ENCODE measurements at places on chromosomes 11 and 22.

- DNase-seq, result no peak
These were observed 844.8 kb upstream of the CHORDC1 start for GRCh38 chr11:91067666-91068065.

DNA sequence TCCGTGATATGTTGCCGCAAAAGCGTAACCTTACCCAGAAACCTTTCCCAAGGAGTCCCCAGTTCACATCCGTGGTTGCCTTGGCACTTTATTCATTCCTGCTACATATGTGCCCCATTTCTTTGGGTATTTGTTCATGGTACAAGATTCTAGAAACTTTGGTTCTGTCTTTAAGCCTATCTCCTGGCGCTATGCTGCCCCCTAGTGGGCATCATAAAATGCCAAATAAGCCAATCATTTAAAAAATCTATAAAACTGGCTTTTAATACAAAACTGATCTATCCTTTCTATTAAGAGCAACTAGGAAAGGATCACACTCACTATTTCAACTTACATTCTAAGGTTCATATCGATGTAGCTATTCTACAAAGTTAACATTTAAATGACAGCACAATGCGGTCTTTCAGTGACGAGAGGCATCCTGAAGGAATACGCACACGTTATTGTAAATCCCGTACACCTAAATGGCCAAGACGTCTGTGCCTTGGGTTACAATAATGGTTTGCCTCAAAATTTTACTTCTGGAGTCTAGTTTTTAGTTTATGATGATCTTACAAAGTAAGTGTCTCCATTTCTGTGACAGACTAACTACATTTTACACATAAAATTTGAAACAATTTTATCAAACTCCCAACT lies 16.2 kb downstream of the PIWIL3 start:
- no peak for DNase-seq

GRCh38 chr22:39148727-39149535 lies 3.5 kb downstream of the CBX7 start:
- DNase-seq, result no peak

DNA sequence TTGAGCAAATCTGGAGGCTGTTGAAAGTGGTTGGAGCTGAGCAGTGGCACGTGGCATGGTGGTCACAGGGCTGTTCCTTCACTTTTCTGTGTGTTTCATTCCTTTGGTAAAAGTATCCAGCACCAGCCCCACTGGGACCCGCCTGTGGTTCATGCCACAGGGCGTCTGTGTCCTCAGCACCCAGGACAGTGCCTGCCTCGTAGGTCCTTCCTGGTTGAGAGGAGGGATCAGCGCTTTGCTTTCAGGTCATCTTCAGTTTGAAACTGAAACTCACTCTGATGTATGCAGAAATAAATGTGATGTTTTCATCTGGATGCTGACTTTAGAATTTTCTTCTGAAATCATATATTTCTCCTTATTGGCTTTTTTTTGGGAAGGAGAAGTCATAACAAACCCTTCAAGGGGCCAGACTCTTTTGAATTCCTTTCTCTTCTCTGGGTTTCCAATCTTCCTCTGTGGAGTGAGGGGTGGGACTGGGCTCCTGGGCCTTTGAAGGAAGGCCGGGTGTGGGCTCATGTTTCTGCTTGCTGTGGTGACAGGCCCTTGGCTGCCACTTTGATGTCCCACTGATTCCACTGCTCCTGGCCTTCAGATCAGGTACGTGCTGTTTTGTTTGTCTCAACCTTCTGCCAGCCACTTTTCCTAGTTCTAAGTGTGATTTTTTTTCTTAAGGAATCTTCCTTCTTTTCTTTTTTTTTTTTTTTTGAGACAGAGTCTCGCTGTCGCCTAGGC lies 26.2 kb downstream of the TBC1D22A start:
- no peak for DNase-seq

DNA sequence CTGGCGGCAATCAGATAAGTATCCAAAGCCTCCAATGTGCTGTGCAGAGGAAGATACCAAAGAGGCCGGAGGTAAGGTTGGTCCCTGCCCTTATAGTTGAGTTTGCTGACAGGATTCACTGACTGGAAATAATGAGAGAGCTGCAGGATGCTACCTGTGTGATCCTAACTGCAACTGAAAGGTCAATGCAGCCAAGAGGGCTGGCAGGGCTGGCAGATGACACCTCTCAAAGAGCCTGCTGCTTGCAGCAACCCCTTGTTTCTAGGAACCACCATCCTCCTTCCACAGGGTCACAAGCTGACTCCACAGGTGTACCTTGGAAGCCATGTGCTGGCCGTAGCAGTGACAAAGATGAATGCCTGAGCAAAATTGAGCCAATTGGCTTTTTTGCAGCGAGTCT lies 348.1 kb downstream of the DDX10 start:
- DNase-seq, result no peak

Measured in NCI-H2081 treated with DMSO at 0.1 percent for 48 hours (cell line).